ENCODE measurements at places on chromosomes 5 and 9.
A peak's percentile ranks its signal among the peaks of the same experiment; 100 is the strongest.

DNA sequence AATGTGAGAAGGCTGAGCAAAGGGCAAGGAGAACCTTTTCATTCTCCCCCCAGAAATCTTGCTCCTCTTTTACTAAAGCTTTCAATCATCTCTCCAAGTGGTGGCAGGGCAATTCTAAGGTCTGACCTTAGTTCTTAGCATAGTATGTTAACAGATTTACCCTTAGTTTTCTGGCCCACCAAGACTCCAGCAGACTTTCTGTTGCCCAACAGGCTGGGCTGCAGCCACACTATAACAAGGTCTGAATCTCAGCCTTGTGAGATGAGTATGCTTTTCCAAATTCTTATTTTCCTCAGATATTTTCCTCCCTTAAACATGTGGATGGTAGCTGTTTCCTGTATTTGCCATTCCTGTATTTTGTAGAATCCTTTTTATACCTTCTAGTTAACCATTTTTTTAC lies 69.5 kb downstream of the NIPBL start:
- no peak for DNase-seq

GRCh38 chr9:84823421-84824271 lies 154.1 kb downstream of the NTRK2 start:
- no peak for DNase-seq

DNA sequence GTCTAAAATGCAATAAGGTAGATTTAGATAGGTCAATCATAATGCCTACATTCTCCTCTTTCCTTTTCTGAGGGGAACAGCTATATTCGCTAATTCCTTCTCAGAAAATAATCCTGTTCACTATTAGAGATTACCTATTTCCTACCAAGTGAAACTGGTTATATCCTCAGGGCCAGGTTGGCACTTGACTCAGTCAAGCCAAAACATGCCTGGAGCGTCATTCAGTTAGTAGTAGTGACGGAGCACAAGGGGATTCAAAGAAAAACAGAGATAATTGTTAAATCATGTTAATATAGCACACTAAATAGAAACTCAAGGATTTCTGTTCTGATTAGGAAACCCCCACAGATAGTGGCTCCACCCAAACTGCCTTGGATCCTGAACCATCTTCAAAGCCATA lies 515.4 kb upstream of the PTPRD start:
- DNase-seq: no peak

GRCh38 chr5:54533541-54534190 lies 16.1 kb downstream of the SNX18 start:
- no peak for DNase-seq

DNA sequence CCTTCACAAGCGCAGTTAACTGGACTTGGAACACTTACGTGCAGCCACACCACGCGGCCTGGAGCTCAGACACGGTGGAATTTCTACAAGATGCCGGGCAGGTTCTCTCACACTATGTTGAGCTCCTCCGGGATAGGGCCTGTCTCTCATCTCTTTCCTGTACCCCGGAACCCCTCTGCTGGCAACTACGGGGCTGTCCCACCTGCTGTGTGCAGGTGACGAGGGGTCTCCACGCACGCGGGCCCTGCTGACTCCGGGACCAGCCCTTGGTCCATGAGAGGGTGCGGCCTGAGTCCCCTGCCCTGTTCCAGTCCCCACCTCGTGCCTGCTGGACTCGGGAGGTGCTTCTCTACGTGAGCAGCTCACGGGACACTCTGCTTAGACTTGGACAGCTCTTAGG lies 40.1 kb downstream of the SLC6A3 start:
- no peak for DNase-seq

DNA sequence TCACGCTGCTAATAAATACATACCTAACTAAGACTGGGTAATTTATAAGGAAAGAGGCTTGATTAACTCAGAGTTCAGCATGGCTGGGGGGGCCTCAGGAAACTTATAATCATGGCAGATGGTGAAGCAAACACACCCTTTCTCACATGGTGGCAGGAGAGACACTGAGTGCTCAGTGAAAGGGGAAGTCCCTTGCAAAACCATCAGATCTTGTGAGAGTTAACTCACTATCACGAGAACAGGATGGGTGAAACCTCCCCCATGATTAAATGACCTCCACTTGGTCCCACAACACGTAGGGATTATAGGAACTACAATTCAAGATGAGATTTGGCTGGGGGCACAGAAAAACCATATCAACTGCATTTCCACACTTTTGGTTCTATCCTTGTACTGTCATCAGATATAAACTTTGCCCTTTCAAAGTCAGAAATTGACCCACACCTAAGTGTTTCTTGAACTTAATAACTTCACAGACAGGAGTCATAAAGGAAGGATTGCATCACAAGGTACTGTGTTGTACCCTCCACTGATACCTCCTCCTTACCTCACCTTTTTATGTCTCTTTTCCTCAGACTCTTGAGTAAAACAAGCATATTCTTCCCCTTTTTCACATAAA lies 319.1 kb upstream of the PIK3R1 start:
- DNase-seq: no peak

DNA sequence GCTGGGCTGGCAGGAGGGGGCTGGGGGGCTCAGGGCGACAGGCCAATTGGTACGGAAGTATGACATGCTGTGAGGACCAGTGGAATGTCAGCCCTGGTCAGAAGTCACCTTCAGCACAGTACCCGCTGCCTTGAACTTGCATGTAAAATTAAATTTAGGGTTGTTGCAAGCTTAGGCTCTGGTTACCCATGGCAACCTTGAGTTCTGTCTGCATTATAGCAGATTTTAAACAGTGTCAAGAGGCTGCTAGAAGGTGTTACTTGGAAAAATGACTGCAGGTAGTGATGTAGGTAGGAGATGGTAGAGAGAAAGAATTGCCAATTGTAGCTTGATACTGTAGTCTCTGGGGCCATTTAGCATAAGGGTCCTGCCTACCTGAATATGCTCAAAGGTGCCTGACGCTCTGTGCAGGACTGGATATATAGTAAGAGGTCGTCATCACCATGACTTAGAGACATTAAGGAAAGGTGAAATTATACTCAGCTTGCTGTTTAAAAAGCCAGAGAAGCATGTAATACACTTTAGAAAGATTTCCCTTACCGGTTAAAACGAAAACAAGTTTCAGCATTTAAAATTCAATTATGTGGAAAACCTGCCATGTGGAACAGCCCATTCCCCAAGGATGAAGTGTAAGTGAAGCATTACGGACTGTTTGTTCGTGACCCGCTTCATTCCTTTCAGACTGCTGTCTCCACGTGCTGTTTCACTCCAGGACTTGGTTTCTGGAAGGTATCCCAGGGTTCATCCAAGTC lies 169.0 kb downstream of the PDZD2 start:
- DNase-seq: no peak

- no peak for DNase-seq
Measured at GRCh38 chr9:137146527-137146918, 7.6 kb downstream of the GRIN1 start.

GRCh38 chr9:19618816-19619215 lies 170.0 kb downstream of the SLC24A2 start:
- no peak for DNase-seq

DNA sequence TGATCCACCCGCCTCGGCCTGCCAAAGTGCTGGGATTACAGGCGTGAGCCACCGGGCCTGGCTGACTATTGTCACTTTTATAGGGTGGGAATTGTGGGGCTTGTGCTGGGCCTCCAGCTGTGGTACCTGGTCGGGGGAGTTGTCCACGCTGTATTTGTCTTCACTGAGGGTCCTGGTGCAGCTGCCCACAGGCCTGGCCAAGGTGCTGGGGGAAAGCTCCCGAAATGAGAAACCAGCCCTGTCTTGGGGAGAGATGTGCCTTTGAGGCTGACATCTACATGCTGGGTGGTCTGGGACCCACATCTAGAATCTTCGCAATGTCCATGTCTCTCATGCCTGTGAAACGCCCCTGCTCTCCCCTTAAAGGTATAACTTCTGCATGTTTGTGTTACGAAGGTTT lies 2.6 kb downstream of the EXOC3 start:
- DNase-seq: no peak

DNA sequence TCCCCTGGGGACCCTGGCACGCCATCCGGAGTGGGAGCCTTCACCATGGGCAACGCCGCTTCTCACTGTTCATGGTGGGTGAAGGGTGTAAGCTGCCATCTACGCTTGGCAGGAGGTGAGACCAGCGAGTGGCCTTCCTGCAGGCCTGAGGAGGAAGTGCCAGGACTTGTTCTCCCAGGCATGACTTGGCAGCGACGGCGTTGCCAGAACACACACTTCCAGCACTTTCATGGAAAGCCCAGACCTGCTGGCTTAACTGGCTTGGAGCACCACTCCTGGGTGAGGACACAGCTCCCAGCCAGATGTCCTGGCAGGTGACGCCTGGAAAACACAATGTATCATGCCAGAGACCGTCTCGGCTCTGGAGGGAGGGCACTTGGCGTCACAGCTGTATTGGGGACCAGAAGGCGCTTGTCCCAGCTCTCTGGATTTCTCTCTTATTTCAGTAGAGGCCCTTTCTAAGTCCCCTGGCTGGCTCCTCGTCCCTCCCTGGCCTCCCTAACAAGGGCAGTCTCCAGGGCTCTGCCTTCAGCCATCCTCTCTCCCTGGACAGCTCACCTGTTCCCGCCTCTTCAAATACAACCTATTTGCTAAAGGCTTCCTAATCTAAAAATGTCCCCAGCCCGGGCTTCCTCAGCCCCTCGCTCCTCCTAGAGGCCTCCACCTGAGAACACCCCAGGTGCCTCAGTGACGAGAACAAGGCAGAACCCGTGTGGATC lies 188.3 kb downstream of the OLFM1 start:
- DNase-seq: no peak

DNA sequence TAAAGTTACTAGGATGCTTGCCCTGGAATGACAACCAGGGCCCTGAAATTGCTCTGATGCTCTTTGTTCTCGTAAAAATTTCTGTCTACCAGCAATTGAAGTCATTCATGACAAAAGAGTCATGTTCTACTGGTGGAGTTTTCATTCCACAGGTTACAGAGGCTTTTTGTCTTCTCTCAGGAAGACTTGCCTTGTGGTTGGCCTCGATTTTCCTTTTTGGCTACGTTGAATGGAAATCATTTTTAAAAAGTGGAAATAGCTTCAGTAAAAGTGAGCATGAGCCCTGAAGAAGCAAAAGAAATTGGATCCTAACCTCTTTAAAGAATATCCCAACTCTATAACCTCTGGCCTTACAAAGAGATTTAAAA lies 255.2 kb downstream of the AOPEP start:
- no peak for DNase-seq

DNA sequence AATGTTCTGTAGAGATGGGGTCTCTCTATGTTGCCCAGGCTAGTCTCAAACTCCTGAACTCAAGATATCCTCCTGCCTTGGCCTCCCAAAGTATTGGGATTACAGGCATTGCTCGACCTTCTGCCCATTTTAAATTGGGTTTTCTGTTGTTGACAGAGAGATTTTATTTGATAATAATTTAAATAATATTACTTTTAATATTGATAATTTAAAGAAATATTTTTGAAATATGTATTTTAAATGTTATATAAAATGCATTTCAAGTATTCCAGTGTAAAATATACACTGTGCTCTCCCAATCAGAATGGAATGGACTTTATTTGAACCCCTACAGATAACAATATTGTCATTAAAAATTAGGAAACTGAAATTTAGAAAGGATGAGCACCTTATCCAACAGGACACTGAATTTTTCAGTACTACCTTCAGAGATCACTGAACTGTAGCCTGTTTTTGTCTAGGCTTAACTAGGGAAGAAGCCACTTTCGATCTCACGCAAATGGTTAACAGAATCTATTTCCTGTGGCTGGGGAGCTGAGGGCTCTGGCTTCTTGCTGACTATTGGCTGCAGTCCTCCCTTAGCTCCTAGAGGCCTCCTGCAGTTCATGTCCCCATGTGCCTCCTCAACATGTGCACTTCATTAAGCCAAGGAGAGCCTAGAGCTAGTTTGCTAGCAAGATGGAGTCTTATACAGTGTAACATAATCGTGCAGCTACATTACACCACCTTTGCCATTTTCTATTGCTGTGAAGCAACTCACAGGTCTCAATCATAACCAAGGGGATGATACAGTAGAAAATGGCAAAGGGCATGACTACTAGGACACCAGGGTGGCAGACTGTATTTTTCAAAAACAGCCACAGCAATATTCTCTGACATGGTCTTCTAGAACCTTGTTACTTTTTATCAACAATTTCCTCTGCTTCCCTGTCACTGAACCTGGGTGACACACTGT lies 150.0 kb downstream of the CDC42SE2 start:
- no peak for DNase-seq

GRCh38 chr9:89629081-89629976 lies 24.5 kb downstream of the GADD45G start:
- no peak for DNase-seq

- DNase-seq: no peak
Measured at GRCh38 chr9:111662576-111663300, 1.3 kb downstream of the GNG10 start.

DNA sequence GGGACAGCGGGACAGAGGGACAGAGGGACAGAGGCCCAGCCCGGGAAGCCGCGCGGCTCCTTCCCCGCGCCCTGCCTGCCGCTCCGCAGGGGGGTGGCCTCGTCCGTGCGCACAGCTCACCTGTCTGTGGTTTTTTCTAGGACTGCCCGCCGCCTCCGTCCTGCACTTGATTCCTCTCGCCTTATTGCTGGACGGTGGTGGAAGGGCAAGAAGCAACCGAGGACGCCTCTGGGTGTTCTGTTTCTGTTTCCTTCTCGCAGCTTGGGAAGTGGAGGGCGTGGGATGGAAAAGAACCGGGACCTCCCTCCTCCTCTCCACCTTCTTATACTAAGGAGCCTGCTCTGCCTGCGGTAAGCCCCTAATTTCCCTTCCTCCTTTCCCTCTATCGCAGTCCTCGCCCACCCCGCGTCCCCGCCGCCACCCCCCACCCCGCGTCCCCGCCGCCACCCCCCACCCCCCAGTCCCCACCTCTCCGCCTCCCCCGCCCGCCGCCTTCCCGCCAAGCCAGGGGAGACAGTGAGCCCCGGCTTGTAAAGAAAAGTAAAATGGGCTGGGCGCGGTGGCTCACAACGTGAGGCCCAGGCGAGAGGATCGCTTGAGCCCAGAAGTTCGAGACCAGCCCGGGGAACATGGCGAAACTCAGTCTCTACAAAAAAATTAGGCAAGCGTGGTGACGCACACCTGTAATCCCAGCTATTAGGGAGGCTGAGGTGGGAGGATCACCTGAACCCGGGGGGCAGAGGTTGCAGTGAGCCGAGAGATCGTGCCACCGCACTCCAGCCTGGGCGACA lies 9.6 kb upstream of the FLT4 start:
- no peak for DNase-seq

DNA sequence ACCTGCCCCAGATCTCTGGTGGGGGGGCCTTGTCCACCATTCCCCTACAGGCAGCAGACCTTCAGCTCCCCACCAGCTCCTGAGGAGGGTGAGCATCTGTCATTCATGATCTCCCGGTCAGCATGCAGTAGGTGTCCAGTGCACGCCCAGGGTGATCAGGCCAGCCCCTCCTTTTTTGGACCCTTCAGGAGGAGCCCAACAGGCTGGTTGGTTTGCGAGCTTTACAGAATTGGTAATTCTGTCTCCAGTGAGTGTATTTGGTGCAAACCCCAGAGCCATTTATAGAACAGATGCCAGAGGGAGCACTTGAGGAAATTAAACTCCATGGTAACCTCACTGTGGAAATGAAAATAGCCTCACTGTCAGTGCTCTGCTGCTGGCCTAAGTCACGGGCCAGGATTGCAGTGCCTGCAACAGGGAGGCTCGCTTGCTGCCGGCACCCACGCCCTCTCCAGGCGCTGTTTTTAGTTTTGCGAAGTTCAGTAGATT lies 23.4 kb downstream of the WNK2 start:
- peak; percentile 80 for DNase-seq

GRCh38 chr5:29296548-29296947 lies 1896.9 kb upstream of the CDH6 start:
- no peak for DNase-seq

GRCh38 chr5:124697501-124697900 lies 48.9 kb downstream of the ZNF608 start:
- no peak for DNase-seq
